ENCODE measurements at places on chromosomes 13 and 19.

- DNase-seq, result no peak
Observed at GRCh38 chr13:42398533-42398932, 126.6 kb downstream of the AKAP11 start.

DNA sequence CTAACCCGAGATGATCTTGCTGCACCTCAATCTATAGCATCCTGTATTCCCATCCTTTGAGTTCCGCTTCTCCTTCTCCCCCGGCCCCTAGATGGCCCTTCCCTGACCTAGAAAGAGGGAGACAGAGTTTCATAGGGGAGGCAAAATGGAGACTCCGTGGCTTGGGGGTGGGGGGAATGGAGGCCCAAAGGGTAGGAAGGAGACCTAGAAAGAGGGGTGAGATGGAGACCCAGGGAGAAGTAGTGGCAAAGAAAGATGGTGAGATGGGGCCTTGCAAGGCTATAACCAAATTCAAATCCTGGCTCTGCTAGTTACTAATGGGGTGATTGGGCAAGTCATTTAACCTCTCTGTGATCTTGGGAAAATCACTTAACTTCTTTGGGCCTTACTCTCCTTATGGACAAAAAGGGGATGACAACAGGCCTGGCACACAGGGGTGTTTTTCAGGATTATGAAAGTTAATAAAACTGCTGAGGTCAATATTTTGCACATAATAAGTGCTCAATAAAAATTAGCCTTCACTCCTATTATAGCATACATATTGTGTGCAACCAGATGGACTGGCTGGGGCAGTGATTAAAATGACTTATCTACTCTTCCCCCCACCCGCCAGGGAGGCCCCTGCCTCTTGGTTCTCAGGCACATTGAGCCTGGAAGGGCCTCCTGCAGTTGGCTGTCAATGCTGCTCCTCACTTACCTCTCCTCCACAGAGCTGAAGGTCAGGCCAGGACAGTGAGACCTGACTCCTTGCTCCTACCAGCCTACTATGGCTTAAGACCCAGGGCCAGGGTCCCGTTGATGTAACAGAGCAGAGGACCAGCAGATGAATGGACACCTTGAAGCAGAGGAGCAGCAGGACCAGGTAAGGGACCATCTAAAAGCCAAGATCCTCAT lies 633 bp downstream of the SPHK2 start:
- DNase-seq, result no peak

DNA sequence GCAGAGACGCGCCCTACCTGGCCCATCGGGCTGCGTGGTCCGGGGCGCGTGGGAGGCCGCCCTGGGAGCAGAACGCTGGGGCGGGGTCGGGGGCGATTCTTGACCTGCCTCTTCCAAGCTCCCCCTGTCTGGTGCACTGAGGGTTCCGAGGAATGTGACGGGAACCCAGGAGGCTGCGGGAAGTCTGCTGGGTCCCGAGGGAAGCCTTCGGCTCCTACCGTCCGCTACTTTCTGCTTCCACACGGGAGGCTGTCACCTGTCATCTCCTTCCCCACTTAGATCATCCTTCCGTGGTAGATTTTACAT lies 781 bp upstream of the SPRYD7 start:
- DNase-seq, result no peak

GRCh38 chr19:19514215-19514657 lies 1.1 kb downstream of the TSSK6 start:
- no peak for DNase-seq

- no peak for DNase-seq
Observed at GRCh38 chr13:36639610-36640009, 34.2 kb upstream of the SERTM1 start.

DNA sequence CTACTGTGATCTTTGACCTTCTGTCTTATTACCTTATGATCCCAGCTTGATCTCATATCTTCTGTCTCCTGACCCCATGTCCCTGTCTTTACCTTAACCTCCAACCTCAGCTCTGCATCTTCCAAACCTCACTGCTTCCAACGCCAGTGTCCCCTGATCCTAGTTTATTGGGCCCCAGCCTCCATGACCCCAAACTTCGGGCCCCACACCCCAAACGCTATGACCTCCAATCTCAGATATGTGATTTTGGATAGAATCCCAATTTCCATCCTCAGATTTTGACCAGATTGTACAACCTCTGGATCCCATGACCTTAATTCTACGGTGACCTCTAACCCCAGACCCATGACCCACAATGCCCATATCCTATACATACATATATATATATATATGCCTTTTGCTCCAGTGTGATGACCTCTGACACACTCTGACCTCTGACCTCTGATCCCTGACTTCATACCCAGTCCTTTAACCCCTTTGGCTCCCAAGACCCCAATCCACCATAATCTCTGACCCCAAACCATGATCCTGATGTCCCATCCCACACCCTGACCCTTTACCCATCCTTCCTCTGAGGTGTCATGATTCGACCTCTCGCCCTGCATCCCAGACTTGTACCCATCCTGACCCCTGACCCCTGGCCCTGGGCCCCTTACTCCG lies 3.5 kb downstream of the KLK12 start:
- DNase-seq, result no peak

DNA sequence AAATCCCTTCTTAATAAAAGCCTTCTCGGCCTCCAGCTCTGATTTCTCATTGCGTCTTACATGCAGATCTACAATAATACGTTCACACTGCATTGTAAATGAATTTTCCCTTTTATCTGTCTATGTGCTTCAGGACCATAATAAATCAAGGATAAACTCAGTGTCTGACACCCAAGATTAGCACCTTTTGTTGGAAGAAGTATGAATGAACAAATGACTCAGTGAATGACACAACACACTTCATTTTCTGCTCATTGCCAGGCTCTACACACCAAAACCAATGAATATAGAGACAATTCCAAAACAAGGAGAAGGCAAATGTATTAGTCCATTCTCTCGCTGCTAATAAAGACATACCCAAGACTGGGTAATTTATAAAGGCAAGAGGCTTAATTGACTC lies 1224.4 kb downstream of the EFNB2 start:
- no peak for DNase-seq

DNA sequence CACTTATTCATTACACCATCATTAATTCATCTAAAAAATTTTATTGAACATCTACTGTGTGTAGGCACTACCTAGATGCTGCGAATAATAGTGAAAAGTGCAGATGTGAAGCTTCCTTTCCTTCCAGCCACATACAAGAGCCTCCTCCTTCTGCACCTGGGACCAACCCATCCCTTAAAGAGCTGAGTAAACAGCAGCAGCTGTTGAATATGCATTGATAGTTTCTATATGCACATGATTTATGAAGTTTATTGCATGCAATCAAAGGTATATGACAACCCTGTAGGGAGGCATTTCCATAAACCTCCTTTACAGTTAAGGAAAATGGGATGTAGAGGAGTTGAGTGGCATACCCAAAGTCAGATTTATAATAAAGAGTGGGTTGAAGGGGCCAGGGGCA lies 110.3 kb upstream of the IPO5 start:
- no peak for DNase-seq

GRCh38 chr13:103000157-103000556 lies 66.1 kb downstream of the SLC10A2 start:
- no peak for DNase-seq

DNA sequence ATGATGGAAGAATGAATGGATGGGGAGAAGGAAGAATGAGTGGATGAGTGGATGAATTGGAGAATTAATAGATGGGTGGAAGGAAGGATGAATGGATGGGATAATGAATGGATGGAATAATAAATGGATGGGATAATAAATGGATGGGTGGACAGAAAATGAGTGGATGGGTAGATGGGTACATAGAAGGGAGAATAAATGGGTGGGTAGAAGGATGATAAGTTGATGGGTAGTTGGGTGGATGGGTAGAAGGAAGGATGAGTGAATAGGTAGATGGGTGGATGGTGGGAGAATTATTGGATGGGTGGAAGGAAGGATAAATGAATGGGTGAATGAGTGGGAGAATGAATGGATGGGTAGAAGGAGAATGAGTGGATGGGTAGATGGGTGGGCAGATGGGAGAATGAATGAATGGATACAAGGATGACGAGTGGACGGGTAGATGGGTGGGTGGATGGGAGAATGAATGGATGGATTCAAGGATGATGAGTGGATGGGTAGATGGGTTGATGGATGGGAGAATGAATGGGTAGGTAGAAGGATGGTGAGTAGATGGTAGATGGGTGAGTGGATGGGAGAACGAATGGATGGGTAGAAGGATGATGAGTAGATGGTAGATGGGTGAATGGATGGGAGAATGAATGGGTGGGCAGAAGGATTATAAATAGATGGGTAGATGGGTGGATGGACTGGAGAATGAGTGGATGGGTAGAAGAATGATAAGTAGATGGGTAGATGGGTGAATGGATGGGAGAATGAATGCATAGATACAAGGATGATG lies 15.9 kb downstream of the VSTM2B start:
- no peak for DNase-seq

- peak; percentile 82 for DNase-seq
Observed at GRCh38 chr13:72221276-72221962, 354.4 kb upstream of the DACH1 start.

DNA sequence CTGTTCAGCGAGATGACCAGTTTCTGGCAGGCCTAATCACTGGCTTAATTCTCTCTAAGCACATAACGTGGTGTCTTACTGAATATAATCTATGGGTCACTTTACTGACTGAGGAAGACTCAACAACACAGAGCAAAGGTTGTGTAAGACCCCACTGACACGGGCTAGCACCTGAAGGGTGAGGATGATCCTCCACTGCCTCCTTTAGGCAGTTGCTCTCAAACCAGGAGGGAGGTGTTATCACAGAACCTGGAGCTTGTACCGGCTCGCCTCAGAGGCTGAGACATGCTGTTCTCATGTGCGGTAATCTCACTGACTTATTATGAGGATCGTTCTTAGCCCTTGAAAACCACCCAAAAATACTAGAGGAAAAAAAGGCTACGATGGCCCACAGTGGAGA lies 28.3 kb downstream of the RCBTB2 start:
- no peak for DNase-seq

DNA sequence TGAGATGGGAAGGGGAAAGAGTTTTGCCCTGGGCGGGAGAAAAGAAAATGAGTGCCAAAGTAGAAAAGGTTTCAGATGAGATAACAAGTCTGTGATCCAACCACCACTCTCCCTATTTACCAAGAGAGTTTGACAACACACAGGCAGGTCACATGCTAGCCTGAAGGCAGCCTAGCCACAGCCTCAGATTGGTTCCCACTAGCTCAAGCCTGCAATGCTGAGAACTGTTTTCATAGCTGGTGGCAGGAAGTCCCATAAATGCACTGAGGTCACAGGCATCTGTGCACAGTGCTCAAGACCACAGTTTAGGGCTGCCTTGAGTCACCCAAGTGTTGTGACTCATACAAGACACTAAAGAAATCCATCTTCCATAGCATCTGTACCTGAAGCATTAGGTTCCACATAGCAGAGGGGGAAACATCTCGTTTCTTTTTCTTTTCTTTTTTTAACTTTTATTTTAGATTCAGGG lies 18.5 kb upstream of the POP4 start:
- no peak for DNase-seq

GRCh38 chr19:10769533-10770491 lies 51.9 kb downstream of the DNM2 start:
- DNase-seq, result no peak

GRCh38 chr13:93284064-93284463 lies 57.5 kb downstream of the GPC6 start:
- DNase-seq, result no peak

DNA sequence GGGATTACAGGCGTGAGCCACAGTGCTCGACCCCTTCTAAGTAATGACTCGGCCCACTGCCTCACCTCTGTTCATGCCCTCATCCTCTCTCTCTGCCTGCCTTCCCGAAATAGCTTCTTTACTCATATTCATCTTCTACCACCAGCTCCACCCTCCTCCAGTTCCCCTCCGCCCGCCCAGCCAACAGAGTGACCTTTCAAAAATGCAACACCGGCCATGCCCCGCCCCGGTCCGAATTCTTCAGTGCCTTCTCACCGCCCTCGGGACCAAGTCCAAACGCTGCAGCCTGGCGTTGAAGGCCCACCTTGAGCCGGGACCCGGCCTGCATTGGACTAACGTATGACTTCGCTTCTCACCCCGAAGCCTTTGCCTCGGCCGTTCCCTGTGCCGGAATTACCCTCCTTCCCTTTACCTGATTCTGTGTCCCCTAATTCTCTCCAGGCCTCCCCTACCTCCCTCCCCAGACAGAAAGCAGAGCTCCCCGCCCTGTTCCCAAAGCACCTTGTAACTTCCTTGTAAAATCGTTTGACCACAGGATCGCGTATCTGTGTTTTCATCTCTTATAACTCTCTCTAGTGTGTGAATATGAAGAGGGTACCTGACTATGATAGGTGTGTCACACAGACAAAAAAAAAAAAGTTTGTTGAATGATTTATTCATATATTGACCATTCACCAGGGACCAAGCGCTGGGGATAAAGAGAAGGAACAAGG lies 8.1 kb upstream of the MUC16 start:
- no peak for DNase-seq

GRCh38 chr13:31699650-31700049 lies 39.7 kb upstream of the RXFP2 start:
- peak; percentile 29 for DNase-seq
